Kidney epithelial cell (primary cell): ENCODE measurements at places on chromosomes 7 and 10.

GRCh38 chr10:103793429-103793828 lies 61.9 kb downstream of the SH3PXD2A start:
- DNase-seq = no peak

DNA sequence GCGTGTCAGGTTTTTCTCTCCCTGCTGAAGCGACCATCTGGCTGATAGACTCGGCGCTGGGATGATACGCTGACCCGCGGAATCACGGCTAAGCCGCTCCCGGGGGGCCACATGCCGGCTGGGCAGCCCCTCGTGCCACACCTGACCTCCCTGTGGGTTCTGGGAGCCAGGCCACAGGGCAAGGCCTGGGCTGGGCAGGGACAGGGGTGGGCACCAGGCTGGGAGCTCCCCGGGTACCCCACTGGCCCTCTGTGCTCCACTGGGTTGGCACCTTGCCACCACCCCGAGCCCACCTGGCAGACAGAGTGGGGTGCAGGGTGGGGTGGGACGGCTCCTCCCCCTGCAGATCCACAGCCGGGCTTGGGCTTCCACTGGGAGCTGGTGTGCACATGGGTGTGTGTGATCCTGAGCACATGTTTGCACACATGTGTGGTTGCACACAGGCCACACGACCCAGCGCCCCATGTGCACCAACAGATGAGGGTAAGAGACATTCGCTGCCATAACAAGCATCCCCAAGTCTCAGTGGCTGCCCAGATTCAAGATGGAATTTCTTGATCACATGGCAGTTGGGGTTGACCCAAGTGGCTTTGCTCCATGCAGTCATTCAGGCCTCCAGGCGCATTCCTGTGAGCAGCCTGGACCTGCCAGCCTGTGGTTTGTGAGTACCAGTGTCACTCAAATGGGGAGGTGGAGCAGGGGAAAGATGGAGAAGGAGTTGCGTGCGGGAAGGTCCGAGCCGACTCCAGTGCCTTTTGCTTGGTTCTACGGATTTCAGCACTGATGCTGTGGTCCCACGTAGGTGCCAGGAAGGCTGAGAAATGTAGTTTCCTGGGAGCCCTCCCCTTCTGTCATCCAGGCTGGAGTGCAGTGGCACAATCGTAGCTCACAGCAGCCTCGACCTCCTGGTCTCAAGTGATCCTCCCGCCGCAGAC lies 79.7 kb downstream of the UNCX start:
- no peak for DNase-seq

GRCh38 chr10:28914701-28915100 lies 237.4 kb downstream of the BAMBI start:
- no peak for DNase-seq

DNA sequence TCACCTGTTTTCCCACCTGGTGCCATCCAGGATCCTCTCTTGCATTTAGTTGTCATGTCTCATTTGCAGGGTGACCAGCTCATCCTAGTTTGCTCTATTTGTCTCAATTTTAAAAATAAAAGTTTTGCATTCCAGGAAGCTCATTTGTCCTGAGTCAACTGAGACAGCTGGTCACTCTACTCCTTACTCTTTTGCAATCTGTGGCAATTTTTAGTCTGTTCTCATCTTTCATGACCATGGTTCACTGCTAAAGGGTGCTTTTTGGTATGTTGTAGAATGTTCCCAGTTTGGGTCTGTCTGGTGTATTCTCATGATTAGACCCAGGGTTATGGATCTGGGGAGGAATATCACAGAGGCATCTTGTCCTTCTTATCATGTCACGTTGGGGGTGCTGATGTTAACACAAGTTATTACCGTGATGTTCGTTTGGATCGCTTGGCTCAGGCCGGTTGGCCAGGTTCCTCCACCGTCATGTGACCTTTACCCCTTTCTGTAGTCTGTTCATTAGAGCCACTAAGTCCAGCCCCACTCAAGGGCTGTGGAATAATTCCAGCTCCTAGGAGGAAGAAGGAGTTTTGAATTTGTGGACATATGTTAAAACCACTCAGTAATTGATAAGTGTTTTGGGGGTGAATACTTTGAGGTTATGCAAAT lies 103.3 kb upstream of the IGFBP3 start:
- DNase-seq = no peak

GRCh38 chr10:79356104-79356503 lies 8.8 kb downstream of the PPIF start:
- no peak for DNase-seq

DNA sequence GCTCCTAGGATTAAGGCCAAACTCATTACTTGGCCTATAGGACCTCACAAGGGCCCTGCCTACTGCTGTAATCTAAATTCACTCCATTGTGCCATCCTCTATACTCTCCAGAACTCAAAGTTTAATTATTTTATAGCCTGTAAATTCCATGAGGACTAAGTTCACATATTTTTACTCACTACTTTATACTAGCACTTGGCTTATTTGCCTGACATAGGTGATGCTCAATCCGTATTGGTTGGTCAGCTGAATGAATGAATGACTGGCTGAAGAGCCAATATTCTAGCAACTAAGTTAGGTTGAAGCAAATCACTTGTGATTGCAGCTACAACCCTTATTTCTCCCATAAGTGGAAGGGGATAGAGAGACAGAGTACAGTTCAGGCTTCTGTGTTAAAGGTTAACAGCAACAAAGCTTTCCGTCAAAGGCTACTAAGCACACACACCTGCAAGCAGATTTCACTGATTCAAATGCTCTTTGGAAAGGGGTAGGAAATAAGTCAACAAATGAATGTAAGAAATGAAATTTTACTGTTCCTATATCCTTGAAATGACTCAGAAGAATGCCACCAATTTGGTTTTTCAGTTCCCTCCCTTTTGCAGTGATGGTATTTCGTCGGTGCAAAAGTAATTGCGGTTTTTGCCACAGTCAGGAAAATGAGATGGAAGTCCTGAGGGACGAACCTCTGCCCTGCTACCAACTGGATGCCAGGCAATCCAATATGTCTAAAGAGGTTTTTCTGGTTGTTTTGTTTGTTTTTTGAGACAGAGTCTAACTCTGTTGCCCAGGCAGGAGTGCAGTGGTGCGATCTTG lies 120.7 kb downstream of the COL28A1 start:
- no peak for DNase-seq

- DNase-seq = no peak
These were observed 161.1 kb downstream of the BMPER start for GRCh38 chr7:34066411-34066810.

- no peak for DNase-seq
These were observed 304.5 kb upstream of the FZD8 start for GRCh38 chr10:35946556-35946955.

DNA sequence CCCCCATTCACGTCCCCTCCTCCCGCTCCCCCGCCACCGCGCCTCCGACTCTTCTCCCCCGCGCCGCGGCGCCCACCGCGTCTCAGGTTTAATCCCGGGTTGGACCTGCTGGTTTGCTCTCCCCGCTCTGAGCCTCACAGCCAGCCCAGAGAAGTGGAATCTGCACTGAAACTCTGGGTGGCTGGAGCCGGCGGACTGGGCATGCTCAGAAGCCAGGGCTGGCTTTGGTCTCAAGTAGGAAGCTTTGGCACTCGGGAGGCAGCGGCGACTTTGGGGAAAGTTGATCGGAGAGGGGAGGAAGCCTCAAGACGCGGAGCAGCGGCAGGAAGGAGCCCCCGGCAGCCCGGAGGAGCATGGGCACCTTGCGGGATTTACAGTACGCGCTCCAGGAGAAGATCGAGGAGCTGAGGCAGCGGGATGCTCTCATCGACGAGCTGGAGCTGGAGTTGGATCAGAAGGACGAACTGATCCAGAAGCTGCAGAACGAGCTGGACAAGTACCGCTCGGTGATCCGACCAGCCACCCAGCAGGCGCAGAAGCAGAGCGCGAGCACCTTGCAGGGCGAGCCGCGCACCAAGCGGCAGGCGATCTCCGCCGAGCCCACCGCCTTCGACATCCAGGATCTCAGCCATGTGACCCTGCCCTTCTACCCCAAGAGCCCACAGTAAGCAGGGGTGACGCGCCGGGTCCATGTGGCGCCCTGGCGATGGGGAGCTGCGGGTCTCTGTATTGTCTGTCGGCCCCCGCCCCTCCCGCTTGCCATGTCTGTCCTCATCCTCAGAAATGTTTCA lies at the start of gene PRKG1:
Gene PRKG1, plus strand, starts transcription at position 250 of the 791 bp plus-strand sequence.
- peak; percentile 28 for DNase-seq

DNA sequence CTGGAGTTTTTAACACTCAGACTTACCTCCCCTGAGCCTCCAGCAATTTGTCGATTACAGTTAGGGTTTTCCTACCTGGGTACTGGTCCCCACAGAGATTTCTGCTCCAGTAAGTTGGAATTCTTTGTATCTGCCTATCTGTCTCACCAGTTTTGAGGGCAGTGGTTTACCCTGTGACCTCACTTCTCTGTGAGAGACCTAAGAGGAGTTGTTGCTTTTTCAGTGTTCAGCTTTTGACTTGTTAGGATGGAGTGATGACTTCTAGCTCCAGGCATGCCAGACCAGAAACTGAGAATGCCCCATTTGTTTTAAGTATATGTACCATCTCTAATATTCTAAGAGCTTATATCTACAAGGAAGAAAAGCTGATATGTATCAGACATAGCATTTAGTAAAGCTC lies 42.9 kb downstream of the CSGALNACT2 start:
- no peak for DNase-seq

- DNase-seq = no peak
These were observed 763.4 kb downstream of the KCNMA1 start for GRCh38 chr10:76874176-76874575.

DNA sequence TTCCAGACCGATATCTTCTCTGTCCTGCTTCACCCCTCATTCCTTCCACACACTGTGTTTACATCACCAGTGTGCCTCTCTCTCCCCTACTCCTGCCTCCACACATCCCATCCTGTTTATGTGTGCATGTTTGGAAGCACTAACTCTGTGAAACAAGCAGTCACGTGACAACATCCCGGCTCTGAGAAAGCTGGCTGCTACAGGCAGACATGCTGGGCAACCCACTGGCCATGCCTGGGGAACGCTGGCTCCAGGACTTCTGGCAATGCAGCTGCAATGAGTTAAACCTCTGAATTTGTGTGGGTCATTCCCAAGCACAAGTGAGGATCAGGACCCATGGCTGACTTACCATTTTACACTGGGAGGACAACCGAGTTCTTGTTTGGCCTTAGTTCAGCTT lies 74.0 kb downstream of the WNT2 start:
- DNase-seq = no peak

- no peak for DNase-seq
These were observed 63.1 kb downstream of the DOCK4 start for GRCh38 chr7:112143136-112143535.

- DNase-seq = peak; percentile 12
These were observed 455.0 kb downstream of the CCSER2 start for GRCh38 chr10:84783386-84783785.

DNA sequence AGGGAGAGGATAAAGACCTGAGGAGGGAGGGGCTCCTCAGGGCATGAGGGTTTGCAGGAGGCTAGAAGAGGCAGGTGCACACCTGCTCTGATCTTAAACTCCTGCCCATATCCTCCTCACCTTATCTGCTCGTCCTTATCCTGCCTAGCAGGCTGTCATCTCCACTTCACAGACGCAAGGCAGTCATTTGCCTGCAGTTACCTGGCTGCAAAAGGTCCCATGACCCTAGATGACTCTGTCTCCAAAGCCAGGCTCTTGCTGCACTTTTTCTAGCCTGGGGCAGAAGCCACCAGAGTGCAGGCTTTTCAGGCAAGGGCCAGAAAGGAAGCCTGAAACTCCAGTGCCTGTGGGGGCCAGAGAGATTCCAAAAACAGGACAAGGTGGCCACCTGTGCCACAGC lies 1.7 kb upstream of the ZNF853 start:
- DNase-seq = no peak

- DNase-seq = no peak
These were observed 75.3 kb upstream of the TAS2R16 start for GRCh38 chr7:123070702-123071286.

DNA sequence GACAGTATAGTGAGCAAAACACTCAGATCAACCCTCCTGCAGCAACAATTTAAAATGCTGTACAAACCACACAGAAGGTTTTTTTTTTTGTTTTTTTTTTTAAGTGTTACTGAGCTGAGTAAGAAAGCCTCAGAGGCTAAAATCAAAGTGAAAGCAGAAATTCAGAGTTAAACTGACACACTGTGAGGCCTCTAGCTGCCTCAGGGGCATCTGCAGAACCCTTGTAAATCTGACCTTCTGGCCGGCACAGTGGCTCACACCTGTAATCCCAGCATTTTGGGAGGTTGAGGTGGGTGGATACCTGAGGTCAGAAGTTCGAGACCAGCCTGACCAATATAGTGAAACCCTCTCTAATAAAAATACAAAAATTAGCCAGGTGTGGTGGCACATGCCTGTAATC lies 7.4 kb upstream of the GNA12 start:
- no peak for DNase-seq

DNA sequence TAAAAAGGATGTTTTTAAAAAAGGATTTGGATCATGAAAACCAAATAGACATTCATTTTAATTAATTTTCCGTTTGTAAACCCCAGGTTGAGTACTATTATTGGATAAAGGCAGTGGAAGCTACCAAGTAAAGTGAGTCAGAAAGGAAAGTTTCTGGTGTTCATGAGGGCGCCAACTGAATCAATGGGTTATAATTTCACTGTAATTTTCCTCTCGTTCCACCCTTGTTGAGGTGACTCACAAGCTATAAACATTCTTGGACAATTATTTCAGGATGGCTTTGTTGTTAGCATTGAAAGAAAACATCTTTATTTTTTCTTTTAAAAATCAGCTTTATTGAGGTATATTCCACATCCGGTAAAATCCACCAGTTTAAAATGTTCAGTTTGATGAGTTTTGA lies 5.1 kb upstream of the FAM133B start:
- DNase-seq = peak; percentile 32

- no peak for DNase-seq
These were observed 175.9 kb upstream of the GHITM start for GRCh38 chr10:83963446-83963845.

GRCh38 chr7:6317797-6318438 lies 45.5 kb upstream of the CYTH3 start:
- peak; percentile 9 for DNase-seq

DNA sequence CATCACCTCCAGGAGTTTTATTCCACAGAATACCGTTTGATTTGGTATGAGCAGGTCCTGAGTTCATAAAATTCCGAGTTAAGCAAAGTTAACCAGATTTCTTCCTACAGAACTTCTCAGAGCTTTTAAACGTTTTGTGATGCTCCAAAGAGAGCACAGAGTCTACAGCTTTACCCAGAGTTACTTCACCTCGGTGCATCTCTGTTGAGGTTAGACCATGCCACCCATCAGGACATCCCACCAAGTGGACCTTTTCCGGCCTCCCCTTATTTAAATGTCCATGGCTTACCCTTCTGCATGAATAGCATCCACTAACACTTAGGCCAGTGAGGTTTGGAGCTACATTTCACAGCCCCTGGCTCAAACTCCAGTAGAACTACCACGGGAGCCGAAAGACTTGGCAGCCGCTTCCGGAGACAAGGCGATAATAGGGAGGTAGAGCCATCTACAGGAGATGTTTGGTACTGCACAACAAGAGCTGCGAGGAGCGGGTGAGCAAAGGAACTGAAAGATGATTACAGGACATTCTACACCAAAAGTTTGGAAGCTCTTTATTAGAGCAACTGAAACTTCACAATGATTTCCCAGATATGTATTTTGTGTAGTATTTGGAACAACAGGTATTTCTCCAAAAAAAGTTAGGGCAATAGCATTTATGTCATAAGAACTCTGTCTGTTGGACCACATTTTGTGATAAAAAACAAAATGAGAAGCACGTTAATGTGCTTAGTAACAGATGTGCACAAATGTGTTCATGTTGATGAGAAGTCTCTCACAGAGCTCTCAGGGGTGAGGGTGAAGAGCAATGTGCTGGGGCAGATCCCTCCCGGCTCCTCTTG lies 174.7 kb downstream of the HERPUD2 start:
- peak; percentile 10 for DNase-seq

- DNase-seq = no peak
These were observed 8.6 kb downstream of the KIFBP start for GRCh38 chr10:68997211-68997610.

GRCh38 chr7:133124974-133125373 lies 43.1 kb upstream of the CHCHD3 start:
- DNase-seq = no peak
